ENCODE measurements at places on chromosomes 2 and 18.

DNA sequence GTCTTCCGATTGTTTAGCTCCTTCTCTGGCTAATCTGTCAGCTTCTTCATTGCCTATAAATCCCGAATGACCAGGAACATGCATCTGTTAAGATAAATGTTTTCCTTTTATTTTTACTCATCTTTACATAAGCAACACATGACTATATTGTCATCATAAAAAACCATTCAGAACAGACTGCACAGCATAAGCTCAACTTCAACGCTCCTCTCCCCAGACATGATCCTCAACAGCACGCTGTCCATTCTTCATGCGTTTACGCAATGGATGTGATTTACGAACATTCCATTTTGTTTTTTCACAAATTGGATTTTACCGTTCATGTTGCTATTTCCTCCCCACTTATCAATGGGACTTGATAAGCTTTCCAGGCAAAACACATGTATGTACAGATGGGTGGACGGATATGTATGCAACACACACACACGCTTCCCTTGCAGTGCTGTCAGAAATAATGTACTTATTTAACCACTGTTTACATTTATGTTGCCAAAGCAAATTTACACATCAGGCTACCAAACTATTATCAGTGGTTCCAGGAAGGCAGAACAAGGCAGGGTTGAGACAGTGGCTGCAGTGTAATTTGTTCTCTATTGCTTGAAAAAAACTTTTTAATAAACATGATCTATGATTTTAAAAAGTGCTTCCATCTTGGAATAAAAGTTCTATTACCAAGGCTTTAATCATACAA, 12.2 kb downstream of the RNASEH1 start:
- H3K4me3 ChIP-seq, result no peak overlapping the region
- no peak overlapping the region for H3K27ac ChIP-seq
- DNase-seq, result no peak
- H3K27me3 ChIP-seq, result no peaks in the 10 kb centered on the region
- H3K36me3 ChIP-seq, result no peaks in the 10 kb centered on the region

GRCh38 chr2:99971326-99971900, 171.0 kb downstream of the AFF3 start:
- no peaks in the 10 kb centered on the region for H3K27me3 ChIP-seq
- H3K4me1 ChIP-seq, result no peaks in the 10 kb centered on the region
- no peaks in the 10 kb centered on the region for H3K36me3 ChIP-seq
- DNase-seq, result no peak
- H3K27ac ChIP-seq, result no peak overlapping the region

- H3K36me3 ChIP-seq, result peaks cover 23% of the 10 kb centered on the region
- H3K4me1 ChIP-seq, result peaks cover 51% of the 10 kb centered on the region
- no peaks in the 10 kb centered on the region for H3K27me3 ChIP-seq
- H3K4me3 ChIP-seq, result peak overlapping the region; percentile 87
- DNase-seq, result no peak
These were observed 558 bp downstream of the THAP4 start for GRCh38 chr2:241636182-241637017.

GRCh38 chr2:3287896-3288295, 89.7 kb downstream of the EIPR1 start:
- DNase-seq, result no peak
- H3K27ac ChIP-seq, result no peak overlapping the region
